ENCODE measurements at places on chromosomes 2 and 18. TPM values are rescaled to one million over a fixed set of nuclear protein-coding genes. Genes with fewer than 3 reads are reported as not detected.

TAF1B gene
- 18.0 TPM for total RNA-seq

G6PC2 gene
- not detected for total RNA-seq

SPC25 gene
- 6.4 TPM for total RNA-seq

MALL gene
- total RNA-seq: 21.3 TPM

TTN gene
- total RNA-seq: 0.66 TPM

APOB gene
- 0.27 TPM for total RNA-seq

MTX2 gene
- total RNA-seq: 27.2 TPM

CDH19 gene
- 0.09 TPM for total RNA-seq

BMP10 gene
- total RNA-seq: not detected

ASPRV1 gene
- total RNA-seq: 0.09 TPM

GAL3ST2 gene
- total RNA-seq: not detected

PCARE gene
- total RNA-seq: under 0.01 TPM

REG3G gene
- not detected for total RNA-seq

UGT1A6 gene
- total RNA-seq: not detected

DSG2 gene
- under 0.01 TPM for total RNA-seq

RESP18 gene
- not detected for total RNA-seq

LIMS3 gene
- total RNA-seq: 28.2 TPM

RAB12 gene
- total RNA-seq: 64.1 TPM

All from endothelial cell of coronary artery (primary cell).